NCI-H1048 (cell line): ENCODE measurements at places on chromosomes 12 and 14.

- no peak for DNase-seq
These were observed 10.6 kb downstream of the NACA start for GRCh38 chr12:56714431-56714929.

GRCh38 chr14:21917699-21918436 lies 244.2 kb upstream of the OR4E1 start:
- peak; percentile 13 for DNase-seq

- DNase-seq, result no peak
These were observed 114.2 kb downstream of the TTC6 start for GRCh38 chr14:37709419-37710195.

- no peak for DNase-seq
These were observed 65.4 kb downstream of the ACSM4 start for GRCh38 chr12:7369274-7369729.

- no peak for DNase-seq
These were observed 201.2 kb downstream of the ESR2 start for GRCh38 chr14:64092940-64093339.

- no peak for DNase-seq
These were observed 12.7 kb downstream of the BDKRB1 start for GRCh38 chr14:96268431-96269358.

GRCh38 chr14:68668531-68668930 lies 124.3 kb downstream of the ZFP36L1 start:
- DNase-seq, result no peak

DNA sequence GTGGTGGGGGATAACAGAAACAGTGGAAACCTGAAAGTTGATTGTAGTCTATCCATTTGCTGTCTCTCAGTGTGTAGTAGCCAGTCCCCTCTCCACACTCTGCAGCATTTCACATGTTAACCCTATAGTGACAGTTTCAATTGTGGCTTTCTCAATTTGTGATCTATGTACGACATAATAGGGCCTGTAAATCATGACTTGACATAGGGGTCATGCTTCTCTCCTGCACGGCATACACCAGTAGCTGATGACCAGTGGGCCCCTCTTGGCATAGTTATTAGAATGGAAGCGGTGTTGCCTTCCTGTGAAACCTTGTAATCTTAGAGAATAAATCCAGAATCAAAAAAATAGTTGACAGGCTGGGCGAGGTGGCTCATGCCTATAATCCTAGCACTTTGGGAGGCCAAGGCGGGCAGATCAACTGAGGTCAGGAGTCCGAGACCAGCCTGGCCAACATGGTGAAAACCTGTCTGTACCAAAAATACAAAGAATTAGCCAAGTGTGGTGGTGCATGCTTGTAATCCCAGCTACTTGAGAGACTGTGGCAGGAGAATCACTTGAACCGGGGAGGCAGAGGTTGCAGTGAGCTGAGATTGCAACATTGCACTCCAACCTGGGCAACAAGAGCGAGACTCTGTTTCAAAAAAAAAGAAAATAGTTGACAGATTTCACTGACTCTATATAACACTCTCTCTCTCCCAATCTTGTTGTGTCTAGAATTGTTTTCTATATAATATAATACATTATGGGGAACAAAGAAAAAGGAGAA lies 44.6 kb upstream of the VSX2 start:
- DNase-seq, result no peak

- DNase-seq, result no peak
These were observed 2.3 kb upstream of the KRT6A start for GRCh38 chr12:52495389-52495788.

DNA sequence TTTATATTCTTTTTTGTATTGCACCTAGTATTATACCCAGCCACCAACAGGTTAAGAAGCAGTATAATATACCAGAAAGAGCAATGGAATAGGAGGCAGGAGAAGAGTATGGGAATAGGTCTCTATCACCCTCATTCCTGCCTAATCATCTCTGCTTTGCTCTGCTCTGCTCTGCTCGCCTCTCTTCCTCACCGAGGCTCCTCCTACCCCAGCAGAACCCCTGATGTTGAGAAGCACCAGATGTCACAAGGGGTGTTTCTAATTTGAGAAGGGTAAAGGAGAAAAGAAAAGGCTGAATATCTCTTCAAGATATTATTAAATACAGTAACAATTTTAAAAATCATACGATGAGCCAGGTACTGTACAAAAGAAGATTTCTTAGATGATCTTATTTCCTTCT lies 89.0 kb downstream of the STON2 start:
- DNase-seq, result no peak

- DNase-seq, result no peak
These were observed 100.9 kb upstream of the CCDC91 start for GRCh38 chr12:28089338-28089737.

GRCh38 chr12:95544756-95545155 lies 6.5 kb downstream of the USP44 start:
- no peak for DNase-seq

- no peak for DNase-seq
These were observed 32.1 kb downstream of the PPFIBP1 start for GRCh38 chr12:27555925-27556778.

DNA sequence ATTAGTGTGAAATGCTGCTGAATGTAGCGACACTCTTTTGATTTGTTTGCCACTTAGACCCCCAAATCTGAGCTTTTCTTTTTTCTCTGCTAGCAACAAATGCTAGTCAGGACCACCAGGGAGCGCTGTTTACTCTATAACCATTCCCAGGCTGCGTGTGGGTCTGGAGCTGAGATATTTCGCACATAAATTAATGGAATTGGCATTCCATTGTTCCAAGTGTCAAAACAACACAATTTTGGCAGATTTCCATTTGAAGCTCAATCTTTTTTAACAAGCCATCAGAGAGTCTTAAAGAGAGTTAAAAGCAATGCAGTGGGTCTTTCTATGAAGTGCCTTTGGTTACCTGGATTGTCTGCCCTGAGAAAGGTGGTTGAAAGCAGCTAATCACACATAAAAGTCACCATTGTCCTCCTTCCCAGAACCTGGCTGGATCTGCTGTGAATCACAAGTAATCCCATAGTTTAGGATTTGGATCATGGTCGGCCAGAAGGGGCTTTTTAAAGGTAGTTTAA lies 7.4 kb upstream of the TMEM132C start:
- peak; percentile 47 for DNase-seq
